ENCODE measurements at places on chromosomes 2 and 18.

DNA sequence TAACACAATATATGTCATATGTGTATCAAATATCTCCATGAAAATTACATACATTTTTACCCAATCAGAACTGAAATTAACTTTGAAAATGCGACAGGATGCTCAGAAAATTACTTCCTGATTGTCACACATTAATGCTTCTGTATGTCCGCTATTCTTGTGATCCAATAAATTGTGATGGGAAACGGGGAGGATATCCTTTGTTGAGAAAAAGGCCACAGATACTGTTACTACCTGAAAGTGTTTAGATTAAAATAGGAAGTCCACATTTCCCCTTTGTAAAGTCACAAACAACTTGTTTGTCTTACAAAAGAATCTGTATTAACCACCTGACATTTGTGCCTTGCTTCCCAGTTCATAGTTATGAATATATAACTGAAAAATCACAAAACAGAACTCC, 62.9 kb downstream of the NOL10 start:
- no peak for DNase-seq

DNA sequence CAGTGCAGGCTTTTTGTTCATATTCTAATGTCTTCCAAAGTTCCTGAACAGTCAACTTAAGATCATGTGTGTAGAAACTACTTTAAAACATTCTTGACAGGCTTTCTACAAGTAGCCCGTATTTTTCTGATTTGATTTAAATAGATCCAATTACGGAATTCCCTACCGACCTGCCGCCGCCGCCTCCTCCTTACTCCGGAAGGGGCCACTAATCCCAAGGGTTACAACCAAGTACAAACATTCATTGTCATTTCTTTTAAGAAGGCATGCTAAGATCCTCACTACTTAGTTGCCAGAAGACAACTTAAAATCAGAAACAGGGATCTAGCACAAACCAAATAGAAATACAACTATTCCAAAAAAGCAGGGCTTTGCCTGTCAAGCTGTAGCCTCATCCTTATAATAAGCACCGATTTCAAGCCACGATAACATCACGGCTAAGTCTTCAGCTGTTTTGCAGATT, 784 bp downstream of the WDR33 start:
- DNase-seq, result no peak

DNA sequence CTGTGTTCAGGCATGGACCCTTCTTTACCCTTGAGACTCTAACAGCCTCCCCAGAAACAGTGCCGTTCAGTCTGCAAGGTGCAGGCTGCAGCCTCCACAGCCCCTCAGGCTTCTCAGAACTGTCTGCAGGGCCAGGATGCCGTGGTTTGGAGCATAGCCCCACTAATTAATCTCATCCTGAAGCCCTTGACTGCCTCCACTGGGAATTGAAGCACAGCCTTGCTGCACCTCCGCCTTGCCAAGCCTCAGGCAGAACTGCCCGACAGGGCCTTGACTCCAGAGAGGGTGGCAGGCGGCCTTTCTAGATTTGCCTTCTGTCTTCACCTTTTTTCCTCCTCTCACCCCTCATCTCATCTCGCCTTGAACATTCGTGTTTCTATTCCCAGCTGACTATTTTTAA, 119.8 kb downstream of the NRP2 start:
- no peak for DNase-seq

DNA sequence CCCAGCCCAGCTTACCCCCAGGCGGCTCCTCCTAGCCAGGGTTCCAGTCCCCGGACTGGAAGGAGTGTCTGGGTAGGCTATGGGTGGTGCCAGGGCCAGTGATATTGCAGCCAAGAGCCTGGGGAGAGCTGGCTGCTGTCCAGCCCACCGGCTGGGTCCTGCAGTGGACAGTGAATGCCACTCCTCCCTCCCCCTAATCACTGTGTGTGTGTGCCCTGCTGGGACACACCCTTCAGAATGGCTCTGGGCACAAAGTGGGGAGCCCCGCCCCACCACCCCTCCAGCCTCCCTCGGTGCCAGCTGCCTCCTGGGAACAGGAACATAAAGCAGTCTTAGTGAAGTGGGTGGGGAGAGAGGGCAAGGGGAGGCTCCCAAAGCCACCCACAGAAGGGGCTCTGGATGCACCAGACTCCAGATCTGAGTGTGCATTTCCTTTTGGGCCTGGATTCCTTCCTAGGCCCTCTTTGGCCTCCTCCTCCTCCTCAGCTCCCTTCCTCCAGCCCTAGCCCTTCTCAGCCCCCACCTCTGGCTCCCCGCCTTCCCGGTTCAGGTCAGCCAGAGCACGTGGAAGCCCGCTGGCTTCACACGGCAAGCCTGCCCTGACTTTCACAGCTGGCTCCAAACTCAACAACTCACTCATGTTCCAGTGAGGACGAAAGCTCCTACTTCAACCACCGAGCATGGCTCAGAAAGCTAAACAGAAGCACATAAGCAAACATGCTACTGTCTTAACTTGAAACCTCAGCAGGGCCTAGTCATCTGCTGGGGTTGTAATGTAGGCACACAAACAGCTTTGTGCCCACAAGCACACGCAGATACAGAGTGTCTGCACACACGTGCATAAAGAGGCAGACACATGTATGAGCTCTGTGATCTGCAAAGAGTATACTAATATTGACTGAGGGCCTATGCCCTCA, 209.2 kb upstream of the SMAD2 start:
- no peak for DNase-seq

DNA sequence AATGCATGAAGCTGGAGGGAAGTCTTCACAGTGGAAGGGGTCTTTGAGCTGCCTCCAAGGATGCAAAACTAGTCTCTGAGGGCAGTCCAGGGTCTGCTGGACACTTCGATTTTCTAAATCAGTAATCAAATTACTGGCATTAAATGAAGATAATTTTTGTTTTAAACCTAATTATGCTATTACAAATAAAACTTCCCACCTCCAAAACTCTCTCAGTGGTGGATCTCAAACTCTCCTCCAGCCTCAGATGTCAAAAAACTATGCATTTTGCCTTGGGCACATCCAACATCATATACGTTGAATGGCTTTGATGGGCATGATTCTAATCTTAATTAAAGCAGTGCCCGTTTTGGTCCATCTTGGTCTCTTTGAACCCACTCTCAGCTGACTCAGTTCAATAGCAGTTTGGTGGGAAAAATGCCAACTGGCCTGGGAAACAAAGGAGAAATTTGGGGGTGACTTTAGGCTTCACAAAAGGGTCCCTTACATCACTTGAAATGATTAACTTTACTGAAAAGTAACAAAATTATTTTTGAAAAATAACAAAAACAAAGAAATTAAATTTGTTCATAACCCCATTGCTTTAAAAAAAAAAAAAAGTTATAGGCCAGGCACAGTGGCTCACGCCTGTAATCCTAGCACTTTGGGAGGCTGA, 5.9 kb upstream of the MYCN start:
- no peak for DNase-seq

- DNase-seq, result no peak
Observed at GRCh38 chr2:101052147-101052546, 50.1 kb downstream of the RPL31 start.

- no peak for DNase-seq
Observed at GRCh38 chr2:216109962-216110614, 940 bp downstream of the XRCC5 start.

GRCh38 chr18:39564716-39565115, 1999.1 kb upstream of the CELF4 start:
- no peak for DNase-seq
